ENCODE measurements at places on chromosomes 4 and X. TPM values are rescaled to one million over a fixed set of nuclear protein-coding genes. Genes with fewer than 3 reads are reported as not detected.
A peak's percentile ranks its signal among the peaks of the same experiment; 100 is the strongest.

MAGIX gene
- total RNA-seq = 0.26 TPM

PPARGC1A gene
- not detected for total RNA-seq

CT47B1 gene
- not detected for total RNA-seq

MAGEB10 gene
- total RNA-seq = not detected

ATP2B3 gene
- total RNA-seq = not detected

PSAPL1 gene
- not detected for total RNA-seq

SOX3 gene
- not detected for total RNA-seq

RHOXF2B gene
- total RNA-seq = not detected

DNA sequence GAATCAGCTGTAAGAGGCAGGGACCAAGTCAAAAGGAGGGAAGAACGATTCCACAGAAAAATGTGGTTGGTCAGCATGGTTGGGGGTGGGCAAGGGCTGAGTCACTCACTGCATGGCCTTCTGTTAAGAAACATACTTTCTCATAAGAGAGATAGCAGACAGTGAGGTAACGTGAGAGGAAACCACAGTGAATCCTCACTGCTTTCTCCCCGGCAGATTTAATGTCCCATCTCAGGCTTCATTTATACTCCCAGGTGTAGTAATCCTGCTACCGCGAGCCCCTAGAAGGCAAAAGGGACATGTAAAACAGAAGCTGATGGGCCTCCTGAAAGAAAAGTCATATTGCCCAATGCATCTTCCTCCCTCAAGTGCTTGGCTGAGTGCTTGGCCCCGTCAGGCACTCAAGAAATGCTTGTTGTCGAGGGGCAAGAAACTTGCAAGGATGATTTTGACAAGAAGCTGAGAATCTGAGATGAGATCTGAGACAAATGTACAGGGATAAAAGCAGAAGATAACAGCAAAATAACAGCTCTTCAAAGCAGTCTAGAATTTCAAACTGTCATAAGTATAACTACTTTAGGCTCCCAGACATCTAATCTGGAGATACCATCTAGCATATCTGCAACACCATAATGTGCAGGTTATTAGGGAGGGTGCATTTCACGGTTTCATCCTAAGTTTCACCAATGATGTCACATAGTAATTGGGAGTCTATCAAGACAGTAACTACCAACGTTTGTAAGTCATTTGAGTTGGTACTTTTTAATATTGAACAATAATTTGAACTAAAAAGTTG is 40.2 kb downstream of the SH3KBP1 start:
- peak overlapping the region; percentile 20 for H3K4me3 ChIP-seq
- no peaks in the 10 kb centered on the region for H3K36me3 ChIP-seq
- peak overlapping the region; percentile 73 for H3K27ac ChIP-seq
- no peaks in the 10 kb centered on the region for H3K27me3 ChIP-seq
- peak; percentile 33 for DNase-seq
- H3K4me1 ChIP-seq = peaks cover 56% of the 10 kb centered on the region

DNA sequence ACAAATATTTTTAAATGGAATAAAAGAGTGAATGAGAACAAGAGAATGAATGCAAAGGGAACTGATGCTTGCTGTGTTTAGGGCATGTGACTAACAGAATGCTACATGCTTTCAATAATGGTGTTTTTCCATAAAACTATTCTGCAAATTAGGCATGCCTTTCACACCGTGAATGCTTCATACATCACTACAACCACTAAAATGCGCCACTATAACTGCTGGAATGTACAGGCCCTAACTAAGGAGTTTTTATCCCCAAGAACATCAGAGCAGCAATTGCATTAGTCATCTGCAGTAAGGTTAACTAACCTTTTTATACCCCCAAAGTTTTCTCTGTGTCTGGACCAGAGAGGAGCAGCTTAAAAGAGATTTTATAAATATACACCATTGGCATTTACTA is 190.4 kb downstream of the ARAP2 start:
- H3K27me3 ChIP-seq = no peaks in the 10 kb centered on the region
- H3K4me3 ChIP-seq = no peak overlapping the region
- H3K27ac ChIP-seq = no peak overlapping the region
- no peaks in the 10 kb centered on the region for H3K36me3 ChIP-seq
- no peak for DNase-seq
- H3K4me1 ChIP-seq = no peaks in the 10 kb centered on the region

GRCh38 chrX:135416546-135416945 is 5.2 kb upstream of the SMIM10L2A start:
- DNase-seq = no peak
- no peak overlapping the region for H3K4me3 ChIP-seq
- no peaks in the 10 kb centered on the region for H3K36me3 ChIP-seq
- no peak overlapping the region for H3K27ac ChIP-seq
- H3K4me1 ChIP-seq = peaks cover 11% of the 10 kb centered on the region
- no peaks in the 10 kb centered on the region for H3K27me3 ChIP-seq

DNA sequence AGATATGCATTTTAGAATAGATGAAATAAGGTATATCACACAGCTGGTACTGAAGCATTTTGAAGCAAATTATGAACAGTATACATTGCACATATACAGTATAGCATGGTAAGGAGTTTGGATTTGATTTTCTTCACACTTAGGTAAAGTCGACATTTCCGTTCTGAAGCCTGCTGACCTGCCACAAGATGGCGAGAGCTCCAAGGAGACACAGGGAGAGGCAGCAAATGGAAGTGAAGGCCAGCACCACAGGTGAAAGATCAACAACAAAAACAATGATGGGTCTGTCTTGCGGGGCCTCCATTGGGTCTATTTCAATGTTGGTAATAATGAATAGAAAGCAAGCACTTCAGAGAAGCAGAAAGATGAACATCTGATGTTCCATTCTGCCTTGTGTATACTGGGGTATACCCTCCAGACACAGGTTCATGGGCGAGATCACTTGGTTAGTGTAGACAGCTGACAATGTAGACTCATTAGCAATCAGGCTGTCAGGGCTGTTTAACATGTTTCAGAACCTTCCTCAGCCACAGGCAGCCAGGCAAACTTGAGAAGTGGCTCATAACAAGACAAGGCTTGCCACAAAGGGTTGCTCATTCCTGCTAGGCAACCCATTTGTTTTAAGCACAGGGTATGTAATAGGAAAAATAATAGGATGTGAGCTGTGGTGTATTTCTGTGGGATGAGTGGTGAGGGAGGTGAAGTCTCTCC is 21.4 kb upstream of the NOX1 start:
- H3K27me3 ChIP-seq = no peaks in the 10 kb centered on the region
- no peaks in the 10 kb centered on the region for H3K4me1 ChIP-seq
- no peaks in the 10 kb centered on the region for H3K36me3 ChIP-seq
- H3K27ac ChIP-seq = peak overlapping the region; percentile 71
- peak; percentile 54 for DNase-seq

GRCh38 chr4:1661695-1662094 is 22.4 kb downstream of the FAM53A start:
- DNase-seq = no peak
- no peaks in the 10 kb centered on the region for H3K4me1 ChIP-seq

DNA sequence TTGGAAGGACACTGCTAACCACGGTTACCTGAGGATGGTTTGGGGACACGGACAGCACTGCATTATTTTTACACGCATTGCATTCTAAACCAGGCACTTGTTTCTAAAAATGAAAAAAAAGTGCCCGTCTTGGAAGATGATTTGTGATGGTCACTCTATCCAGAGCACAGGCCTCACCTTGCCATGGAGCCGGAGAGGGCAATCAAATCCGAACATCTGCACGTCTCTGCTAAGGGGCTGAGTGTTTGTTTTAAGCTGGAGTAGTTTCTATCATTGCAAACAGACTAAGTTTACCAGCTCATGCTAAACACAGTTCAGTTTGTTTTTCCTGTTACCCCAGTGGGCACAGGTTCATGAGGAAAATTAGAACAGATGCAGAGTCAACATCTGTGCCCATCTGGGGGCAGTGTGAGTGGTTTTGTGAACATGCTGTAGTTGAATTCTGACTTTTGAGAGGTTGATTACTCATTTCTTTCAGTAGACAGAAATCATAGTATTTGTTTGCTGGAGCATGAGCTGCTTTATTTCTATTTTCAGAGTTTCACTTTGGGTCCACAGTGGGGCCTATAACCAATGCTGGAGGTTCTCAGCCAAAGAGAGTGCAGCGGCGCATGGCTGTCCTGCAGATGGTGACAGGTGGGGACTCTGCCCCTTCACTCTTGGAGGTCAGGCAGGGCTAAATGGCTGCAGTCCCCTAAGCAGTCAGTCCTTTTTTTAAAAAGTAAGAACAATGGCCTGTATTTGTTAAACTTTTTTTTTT is 65.4 kb upstream of the ENPP6 start:
- peak overlapping the region; percentile 85 for H3K27ac ChIP-seq
- H3K4me3 ChIP-seq = no peak overlapping the region
- H3K27me3 ChIP-seq = peaks cover 4% of the 10 kb centered on the region

DNA sequence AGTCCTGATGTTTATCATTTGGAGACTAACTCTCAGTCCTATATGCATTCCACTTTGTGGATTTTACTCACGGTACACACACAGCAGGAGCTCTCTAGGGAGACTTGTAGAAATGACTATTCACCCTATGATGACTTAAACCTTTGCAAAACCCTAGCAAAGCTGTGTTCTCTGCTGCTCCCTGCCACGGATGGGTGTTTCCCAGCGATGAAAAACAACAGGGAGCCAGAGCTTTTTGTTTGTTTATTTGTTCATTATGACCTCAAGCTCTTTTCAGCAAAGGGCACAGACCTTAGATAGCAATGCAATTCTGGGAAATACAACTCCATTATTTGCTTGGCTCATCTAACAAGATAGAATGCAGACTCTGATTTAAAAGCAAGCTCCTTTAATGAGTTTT is 156.6 kb downstream of the GRIA3 start:
- no peaks in the 10 kb centered on the region for H3K4me1 ChIP-seq
- H3K4me3 ChIP-seq = no peak overlapping the region
- H3K36me3 ChIP-seq = no peaks in the 10 kb centered on the region
- no peak overlapping the region for H3K27ac ChIP-seq

DNA sequence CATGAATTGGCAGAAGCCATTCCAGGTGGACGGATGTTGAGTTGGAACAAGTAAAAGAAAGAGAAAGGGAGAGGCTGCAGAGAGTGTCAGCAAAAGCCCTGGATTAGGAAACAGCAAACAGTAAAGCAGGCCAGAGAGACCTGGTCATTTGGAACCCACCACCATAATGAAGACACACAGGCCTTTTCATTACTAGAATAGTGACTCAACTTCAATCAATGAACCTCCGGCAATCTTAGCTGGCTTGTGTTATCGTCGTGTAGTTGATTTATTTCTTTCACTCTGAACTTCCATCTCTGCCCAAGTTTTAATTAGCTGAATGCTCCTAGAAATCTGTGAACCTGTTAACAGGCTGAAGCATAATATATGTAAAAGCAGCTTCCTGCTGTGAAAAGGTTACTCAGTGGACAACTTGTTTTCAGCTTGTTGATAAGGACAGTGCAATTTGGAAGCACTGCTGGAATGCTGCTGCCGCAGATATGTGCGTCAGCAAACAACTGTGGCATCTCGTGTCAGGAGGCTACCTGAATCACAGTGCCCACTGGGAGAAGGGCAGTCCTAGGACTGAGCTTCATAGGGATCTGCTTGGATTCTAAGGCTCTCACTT is 68.8 kb downstream of the SPANXN4 start:
- no peaks in the 10 kb centered on the region for H3K27me3 ChIP-seq
- no peaks in the 10 kb centered on the region for H3K4me1 ChIP-seq

GRCh38 chr4:150769248-150769647 is 187.3 kb downstream of the MAB21L2 start:
- H3K36me3 ChIP-seq = peaks cover 11% of the 10 kb centered on the region
- H3K4me3 ChIP-seq = no peak overlapping the region
- no peak overlapping the region for H3K27ac ChIP-seq
- no peaks in the 10 kb centered on the region for H3K27me3 ChIP-seq
- no peak for DNase-seq

GRCh38 chr4:112894480-112894879 is 155.0 kb upstream of the ANK2 start:
- no peak overlapping the region for H3K27ac ChIP-seq
- H3K4me3 ChIP-seq = no peak overlapping the region
- DNase-seq = no peak
- H3K27me3 ChIP-seq = peaks cover 16% of the 10 kb centered on the region

GRCh38 chr4:139401368-139401767 is 52.6 kb upstream of the RAB33B start:
- no peaks in the 10 kb centered on the region for H3K4me1 ChIP-seq
- H3K4me3 ChIP-seq = no peak overlapping the region
- H3K27ac ChIP-seq = no peak overlapping the region
- no peaks in the 10 kb centered on the region for H3K27me3 ChIP-seq
- DNase-seq = no peak
- peaks cover 7% of the 10 kb centered on the region for H3K36me3 ChIP-seq

GRCh38 chr4:101081695-101082369 is 265.5 kb downstream of the PPP3CA start:
- H3K27me3 ChIP-seq = no peaks in the 10 kb centered on the region
- H3K4me1 ChIP-seq = no peaks in the 10 kb centered on the region
- no peak overlapping the region for H3K27ac ChIP-seq
- DNase-seq = no peak
- peaks cover 5% of the 10 kb centered on the region for H3K36me3 ChIP-seq

- no peak for DNase-seq
- no peaks in the 10 kb centered on the region for H3K4me1 ChIP-seq
- no peak overlapping the region for H3K27ac ChIP-seq
- H3K36me3 ChIP-seq = no peaks in the 10 kb centered on the region
- no peaks in the 10 kb centered on the region for H3K27me3 ChIP-seq
Measured at GRCh38 chr4:3440011-3440410, 1.8 kb upstream of the HGFAC start.

DNA sequence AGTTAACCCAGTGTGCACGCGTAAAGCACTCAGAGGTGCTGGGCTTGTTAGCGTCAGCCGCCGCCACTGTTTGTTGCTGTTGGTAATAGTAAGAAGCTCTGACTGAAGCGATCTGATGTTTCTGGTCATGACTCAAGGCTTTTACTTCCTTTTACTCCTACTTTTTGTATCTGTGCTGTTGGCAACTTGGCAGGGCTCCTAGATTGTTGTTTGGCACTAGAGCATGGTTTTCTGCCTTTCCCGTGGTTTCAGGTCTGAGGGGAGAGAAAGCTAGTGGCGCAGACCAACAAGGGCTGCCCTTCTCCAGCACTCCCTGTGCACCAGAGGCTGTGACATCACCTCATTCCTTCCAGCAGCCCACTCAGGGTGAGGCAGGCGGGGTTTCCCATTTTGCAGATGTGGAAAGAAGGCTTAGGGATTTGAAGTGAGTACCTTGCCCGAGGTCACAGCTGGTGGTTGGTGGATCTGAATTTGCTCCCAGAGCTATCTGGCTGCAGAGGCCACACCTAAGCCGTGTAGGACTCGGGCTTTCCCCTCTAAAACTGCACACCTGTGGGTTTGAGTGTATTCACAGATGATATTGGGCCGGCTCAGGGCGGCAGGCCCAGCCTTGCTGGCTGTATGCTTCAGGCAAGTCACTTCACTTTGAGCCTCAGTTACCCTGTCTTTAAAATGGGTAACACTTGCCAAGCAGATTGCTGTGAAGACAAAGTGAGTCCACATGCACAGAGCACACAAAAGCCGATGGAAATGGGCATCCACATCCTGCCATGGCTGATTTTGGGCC is 51.2 kb upstream of the TADA2B start:
- H3K4me1 ChIP-seq = peaks cover 44% of the 10 kb centered on the region
- peaks cover 7% of the 10 kb centered on the region for H3K36me3 ChIP-seq
- H3K27ac ChIP-seq = peak overlapping the region; percentile 46

DNA sequence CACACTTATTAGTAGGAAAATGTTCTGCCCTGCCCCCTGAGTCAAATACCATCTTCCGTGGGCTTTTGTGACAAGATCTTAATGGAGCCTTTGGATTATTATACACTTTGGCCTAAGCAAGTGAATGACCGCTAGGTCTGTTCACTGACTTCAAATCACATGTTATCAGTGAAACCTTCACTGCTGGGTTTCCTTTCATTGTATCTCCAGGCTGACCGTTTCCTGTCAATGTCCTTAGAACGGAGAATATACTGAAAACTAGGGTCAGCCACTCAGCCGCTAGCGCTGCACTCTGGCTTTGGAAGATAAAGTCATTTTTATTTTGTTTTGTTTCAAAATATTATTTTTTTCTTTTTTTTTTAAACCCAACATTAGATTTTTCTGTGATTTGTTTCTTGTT is 107.0 kb upstream of the TLL1 start:
- H3K4me1 ChIP-seq = no peaks in the 10 kb centered on the region
- H3K4me3 ChIP-seq = no peak overlapping the region
- H3K36me3 ChIP-seq = no peaks in the 10 kb centered on the region
- DNase-seq = no peak
- H3K27me3 ChIP-seq = no peaks in the 10 kb centered on the region

All from activated naive CD4-positive, alpha-beta T cell treated with anti-CD3 and anti-CD28 coated beads for 36 hours (primary cell).